ENCODE measurements at places on chromosomes 4 and X.

DNA sequence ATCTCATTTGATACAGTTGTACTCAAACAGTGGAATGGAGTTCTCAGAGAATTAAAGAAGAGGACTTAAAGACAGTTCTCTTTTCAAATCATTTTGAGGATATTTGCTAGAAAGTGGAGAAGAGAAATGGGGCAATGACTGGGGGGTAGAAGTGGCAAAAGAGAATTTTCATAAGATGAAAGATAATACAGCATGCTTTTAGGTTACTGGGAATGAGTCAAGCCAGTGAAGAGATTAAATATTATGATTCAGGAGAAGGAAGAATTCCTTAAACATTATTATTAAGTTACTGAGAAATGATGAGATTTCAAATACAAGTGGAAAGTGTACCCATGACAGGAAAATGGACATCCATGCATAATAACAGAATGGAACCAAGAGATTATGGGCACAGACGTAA, 219.0 kb upstream of the DKK2 start:
- DNase-seq = no peak

DNA sequence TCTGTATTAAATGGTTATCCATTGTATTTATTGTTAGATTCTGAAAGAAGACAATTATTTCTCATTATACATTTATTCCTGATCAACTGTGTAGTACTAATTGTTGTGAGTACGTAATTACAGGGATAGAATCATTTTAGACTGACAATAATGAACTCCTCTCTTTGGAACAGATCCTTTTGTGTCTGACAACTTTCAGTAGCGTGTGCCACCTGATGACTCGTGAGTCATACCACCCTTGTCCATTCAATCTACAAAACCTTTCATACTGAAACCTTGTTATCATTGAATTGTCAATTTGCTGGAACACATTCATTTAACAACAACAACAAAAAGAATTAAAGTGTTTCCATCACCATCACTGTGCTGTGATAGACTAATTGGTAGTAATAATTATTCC, 602.7 kb upstream of the PCDH7 start:
- no peak for DNase-seq

- no peak for DNase-seq
These were observed 186.9 kb downstream of the CAMK2D start for GRCh38 chr4:113574636-113575103.

- DNase-seq = no peak
These were observed 28.0 kb downstream of the ING2 start for GRCh38 chr4:183532821-183533220.

DNA sequence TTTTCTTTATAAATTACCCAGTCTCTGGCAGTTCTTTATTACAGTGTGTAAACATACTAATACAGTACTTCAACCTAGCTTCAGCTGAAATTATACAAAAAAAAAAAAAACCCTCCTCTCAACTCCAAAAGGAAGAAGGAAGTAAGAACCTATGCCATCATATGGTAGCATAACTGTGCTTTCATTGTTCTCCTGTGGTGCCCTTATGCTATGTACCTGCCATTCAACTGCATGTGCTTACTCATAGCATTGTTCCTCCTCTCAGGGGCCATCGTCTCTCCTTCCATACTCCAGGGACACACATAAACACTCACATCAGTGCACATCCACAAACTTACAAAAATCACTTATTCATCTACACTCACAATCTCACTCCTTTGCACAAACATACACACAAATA, 470.1 kb upstream of the HS3ST1 start:
- no peak for DNase-seq

Data from stimulated activated CD8-positive, alpha-beta memory T cell treated with anti-CD3 and anti-CD28 coated beads, Interleukin-4, amount 100 ng/mL, for 1 hour (primary cell).